ENCODE measurements at places on chromosomes 11 and 22.

DNA sequence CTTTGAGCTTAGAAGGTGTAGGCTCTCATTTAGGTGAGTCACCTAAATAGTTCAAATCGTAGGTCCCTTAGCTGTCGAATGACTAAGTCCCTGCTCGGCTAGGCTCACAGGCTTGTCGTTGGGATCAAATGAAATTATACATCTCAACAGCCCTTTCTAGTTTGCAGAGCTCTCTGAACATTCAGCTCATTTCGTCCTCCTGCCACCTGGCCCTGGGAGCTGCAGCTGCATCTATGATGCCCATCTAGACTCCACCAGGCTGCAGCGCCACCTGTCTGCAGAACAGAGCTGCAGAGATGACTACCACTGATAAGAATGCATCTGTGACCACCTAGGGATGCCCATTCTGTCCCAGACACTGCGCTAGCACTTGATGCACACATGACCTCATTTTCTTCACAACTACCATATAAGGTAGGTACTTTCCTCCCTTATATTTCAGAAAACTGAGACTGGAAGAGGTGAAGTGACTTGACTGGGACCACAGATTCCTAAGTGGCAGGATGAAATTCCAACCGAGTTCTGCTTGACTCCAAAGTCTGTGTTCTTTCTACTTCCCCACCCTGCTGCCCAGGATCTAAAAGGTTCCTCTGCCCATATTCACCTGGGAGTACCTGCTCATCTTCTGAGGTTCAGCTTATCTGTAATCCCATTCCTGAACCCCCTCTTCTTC is 141.1 kb upstream of the NARS2 start:
- peak; percentile 44 for DNase-seq

DNA sequence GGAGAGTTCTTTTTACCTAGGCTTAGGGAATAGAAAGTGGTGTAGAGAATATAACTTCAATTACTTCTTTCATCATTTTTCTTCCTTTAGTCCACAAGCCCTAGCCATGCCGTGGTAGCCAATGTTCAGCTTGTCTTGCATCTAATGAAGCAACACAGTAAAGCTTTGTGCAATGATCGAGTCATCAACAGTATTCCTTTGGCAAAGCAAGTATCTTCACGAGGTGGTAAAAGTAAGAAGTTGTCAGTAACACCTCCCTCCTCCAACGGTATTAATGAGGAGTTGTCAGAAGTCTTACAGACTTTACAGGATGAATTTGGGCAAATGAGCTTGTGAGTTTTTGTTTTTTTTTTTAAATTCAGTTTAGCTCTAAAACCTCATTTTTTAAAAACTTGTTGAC is 37.4 kb downstream of the CEP57 start:
- DNase-seq = no peak

DNA sequence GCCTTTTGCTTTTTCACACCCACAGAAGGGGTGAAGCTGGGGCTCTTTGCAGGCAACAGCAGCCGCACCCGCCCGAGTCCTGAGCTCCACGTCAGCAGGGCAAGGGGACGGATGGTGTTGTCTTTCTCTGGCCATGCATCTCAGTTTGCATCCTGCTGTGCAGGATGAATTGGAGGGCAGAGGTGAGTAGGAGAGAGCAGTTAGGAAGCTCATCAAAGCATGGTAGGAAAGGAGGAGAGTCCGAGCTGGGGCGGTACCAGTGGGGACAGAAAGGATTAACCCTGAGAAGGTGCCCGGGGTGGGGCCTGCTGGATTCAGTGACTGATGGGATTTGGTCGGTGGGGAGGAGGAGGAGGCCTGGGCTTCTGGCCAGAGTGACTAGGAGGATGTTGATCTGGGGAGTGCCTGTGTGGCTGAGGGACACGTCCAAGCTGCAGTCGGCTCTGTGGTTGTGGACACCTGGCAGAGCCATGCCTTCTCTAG is 14.6 kb downstream of the FAM83F start:
- no peak for DNase-seq

- peak; percentile 1 for DNase-seq
Observed at GRCh38 chr22:43185860-43186261, 1.1 kb downstream of the TTLL12 start.

DNA sequence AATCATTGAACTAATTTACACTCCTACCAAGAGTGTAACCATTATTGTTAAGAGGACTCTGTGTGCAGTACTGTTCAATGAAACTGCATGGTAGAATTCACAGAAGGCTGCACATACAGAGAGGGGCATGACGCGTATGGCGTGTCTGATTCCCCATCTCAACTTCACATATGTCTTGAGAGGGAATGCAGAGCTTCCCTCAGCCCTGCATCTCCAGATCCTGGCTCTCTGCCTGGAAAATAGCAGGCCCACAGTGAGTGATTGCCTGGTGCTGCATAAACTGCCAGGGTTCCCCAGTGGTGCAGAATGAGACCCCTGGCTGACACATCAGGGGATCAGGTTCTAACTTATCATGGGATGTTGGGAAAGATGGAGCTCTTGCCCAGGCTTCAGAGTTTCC is 260.2 kb upstream of the ISX start:
- DNase-seq = no peak

- DNase-seq = peak; percentile 56
Observed at GRCh38 chr11:911031-911889, 650 bp upstream of the CHID1 start.

DNA sequence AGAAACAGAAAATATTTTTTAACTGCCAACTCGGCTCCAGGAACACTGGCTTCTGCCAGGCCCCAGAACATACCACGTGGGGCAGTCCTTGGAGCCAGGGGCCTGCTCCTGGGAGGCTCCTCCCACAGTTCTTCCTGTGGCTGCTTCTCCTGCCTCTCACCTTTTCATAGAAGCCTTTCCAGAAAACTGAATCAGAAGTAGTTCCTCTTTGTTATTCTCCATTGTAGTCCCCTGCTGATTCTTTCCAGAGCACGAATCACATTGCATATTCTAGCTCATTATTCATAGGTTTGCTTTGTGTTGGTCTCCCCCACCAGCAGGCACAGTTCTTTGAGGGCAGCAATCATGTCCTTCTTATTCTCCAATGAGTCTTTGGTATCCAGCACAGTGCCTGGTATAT is 106.0 kb downstream of the EFCAB6 start:
- DNase-seq = no peak

DNA sequence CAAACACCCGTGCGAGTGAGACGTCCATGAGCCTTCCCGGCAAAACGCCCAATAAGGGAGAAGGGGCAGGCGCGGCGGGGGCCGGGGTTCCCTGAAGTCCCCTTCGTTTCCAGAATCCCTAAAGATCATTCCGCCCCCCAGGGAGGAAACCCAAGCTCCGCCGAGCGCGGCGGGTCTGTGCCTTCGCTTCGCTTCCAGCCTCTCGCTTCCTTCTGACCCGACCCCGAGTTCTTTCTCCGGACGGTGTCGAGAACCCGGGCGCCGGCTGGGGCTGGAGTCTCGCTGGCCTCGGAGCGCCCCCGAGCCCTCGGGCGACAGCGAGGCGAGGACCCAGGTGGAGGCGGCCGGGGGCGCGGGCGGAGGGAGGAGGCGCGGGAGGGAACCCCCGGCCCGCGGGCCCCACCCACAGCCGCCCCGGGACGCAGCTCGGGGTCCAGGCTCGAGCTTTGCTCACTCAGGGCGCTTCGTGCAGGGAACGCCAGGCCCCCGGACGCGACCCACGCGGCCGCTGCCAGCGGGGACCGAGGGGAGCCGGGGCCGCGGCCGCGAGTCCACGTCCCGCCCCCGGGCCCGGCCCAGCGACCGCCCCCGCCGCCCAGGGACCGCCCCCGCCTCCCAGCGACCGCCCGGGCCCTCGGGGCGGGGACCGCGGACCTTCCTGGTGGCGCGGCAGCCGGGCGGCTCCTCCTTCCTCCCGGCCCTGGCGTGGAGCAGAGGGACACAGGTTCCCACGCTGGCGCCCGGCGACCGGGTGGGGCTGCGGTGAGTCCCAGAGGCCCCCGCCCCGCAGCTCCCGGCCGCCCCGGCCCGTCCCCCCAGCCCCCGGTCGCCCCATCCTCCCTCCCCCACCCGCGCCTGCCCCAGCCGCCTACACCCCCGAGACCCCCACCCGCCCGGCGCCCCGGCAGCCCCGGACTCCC is at the start of gene PGGHG:
TSS of gene PGGHG (plus strand) at position 649 of the 920 bp plus-strand sequence. CDS start 691 bp downstream, outside the sequence.
- DNase-seq = no peak

- DNase-seq = no peak
Observed at GRCh38 chr11:71070490-71071453, 181.6 kb downstream of the SHANK2 start.

GRCh38 chr22:44256085-44256484 is 56.7 kb downstream of the SHISAL1 start:
- no peak for DNase-seq

DNA sequence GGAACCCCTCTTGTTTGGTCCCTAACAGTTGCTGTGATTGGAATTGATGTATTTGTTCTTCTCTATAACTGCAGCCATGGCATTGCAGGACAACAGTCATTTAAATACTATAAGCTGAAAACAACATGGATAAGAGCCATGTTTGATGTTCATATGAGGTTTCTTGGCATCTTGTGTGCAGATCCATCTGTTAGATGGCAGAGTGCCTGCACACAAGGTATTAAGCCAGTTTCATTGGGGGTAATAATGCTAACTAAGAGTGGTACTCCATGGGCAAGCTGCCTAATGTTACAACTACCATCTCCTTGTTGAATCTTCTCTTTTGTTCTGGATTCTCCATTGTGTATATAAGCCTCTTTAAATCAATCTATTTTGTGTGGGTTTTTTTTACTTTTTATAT is 206.0 kb upstream of the CHORDC1 start:
- no peak for DNase-seq

DNA sequence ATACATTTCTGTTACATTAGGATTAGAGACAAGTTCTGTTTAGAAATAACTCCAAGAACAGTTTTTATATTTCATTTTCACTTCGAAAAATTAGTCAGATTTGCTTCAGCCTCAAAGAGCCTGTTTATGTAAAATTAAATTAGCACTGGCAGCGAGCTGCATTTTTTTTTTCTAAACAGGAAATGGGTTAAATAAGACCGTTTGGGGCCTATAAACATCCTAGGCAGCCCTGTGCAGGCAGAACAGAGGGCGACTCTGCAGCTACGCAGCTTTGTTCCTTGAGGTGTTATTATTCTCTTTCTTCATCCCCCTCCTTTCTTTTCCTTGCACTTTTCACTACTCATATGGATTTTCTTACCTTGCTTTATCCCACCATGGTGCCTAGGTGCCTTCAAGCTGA is 48.7 kb downstream of the CWC15 start:
- no peak for DNase-seq

GRCh38 chr11:101949680-101950220 is 33.4 kb upstream of the ANGPTL5 start:
- DNase-seq = no peak

GRCh38 chr11:124717786-124718651 is 21.7 kb upstream of the NRGN start:
- no peak for DNase-seq

GRCh38 chr11:115941481-115941993 is 437.3 kb upstream of the CADM1 start:
- no peak for DNase-seq

GRCh38 chr11:96332126-96332771 is 10.7 kb downstream of the MAML2 start:
- DNase-seq = no peak

- no peak for DNase-seq
Observed at GRCh38 chr11:67483831-67484665, 1.2 kb downstream of the AIP start.
